ENCODE measurements at places on chromosomes 6 and 20.

- no peak for DNase-seq
These were observed 35.6 kb upstream of the RPS6KA2 start for GRCh38 chr6:166662690-166663089.

DNA sequence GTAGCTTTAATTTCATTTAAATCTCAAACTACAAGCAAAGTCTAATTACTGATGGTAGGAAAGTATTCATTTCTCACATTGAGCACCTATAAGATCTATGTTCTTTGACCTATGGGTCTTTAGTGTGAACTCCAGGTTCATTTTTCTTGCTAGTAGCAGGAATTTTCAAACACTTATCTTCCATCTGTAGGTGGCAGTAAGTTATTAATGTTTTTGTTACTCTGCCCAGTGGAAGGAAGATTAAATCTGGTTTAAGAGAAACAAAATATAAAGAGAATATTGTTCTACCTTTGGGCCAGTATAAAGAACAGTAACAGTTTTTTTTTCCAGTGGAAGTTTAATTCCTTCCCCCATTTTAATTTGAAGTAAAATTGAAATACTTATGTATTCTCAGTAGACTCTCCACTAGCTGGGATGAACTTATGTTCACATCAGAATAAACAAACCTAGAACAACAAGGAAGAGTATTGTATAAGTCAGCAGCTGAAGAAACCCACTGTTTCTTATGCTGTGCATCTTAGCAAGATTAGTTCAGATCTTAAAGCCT, 328.2 kb downstream of the PHF3 start:
- DNase-seq = no peak

- no peak for DNase-seq
These were observed 134.9 kb upstream of the BACH2 start for GRCh38 chr6:90431576-90431975.

DNA sequence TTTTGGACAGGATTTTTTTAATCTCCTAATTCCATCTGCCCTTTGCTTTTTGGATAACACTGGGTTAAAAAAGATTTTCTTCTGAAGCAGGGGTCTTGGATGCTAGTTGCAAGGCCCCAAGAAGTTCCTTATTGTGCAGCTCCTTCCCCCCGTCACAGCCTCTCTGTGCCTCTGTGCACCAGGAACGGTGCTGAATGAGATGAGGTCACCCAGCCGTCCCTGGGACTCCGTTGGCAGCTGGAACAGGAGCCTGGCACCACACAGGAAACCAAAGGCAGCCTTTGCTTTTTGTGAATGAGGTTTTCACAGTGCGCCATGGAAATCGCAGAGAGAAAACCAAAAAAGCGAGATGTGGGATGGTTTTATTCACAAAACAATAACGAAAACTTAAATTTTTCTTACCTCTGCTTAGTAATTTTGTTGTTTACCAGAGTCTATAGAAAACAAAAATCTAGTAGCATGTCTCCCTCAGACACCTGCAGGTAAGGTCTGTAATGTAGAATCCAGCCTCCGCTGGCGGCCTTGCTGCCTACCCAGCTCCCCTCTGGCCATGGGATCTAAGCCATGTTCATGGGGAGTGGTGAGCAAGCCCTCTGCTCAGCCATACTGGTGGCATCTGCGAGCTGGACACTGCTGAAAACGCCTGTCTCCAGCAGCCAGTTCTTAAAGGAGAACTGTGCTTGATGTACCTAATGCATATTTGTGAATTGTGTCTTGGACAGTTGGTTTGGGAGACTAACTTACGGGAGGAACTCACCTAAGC, 40.4 kb upstream of the SYNJ2 start:
- DNase-seq = no peak

- no peak for DNase-seq
These were observed 322.2 kb downstream of the PLCB1 start for GRCh38 chr20:8454137-8454712.
